Hypothalamus (tissue), 51 donors: ENCODE measurements at places on chromosomes 4 and X.

DNA sequence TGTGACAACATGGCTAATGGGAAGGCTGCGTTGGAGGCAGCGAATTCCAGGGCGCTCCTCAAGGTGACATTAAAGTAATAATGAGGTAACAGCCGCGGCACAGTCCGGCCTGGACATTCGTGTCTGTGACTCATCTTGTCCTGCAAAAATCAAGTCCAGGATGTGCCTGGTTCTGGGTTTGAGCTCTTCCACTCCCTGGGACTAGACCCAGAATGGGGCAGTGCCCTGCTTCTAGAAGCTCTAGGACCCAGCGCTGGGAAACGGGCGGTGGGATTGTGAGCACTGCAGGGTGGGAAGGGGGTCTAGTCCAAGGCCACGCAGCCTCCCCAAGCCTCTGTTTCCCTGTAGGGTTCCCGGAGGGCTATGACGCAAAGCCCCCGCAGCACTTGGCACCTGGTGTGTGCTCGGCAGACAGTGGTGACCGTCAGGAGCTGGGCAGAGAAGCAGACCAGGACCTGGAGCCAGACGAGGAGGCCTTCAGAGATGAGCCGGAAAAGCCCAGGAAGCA lies 34.9 kb downstream of the HMX1 start:
- DNase-seq: no peak

DNA sequence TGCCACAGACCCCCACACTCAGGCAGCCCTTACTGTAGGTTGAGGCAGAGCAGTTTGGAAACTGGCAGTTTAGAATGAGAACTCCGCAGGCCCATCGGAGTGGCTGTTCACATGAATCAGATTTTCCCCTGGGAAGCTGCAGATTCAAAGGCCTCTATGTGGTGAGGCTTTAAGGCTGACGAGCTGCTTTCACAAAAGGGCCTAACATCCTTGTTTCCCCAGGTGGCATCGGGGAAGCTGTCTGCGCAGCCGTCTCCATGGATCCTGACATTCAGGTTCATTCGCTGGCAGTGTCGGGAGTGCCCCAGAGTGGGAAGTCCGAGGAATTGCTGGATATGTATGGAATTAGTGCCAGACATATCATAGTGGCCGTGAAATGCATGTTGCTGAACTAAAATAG lies 33.7 kb downstream of the TKTL1 start:
- DNase-seq: no peak

- no peak for DNase-seq
Observed at GRCh38 chrX:53133400-53133799, 39.5 kb downstream of the KANTR start.

DNA sequence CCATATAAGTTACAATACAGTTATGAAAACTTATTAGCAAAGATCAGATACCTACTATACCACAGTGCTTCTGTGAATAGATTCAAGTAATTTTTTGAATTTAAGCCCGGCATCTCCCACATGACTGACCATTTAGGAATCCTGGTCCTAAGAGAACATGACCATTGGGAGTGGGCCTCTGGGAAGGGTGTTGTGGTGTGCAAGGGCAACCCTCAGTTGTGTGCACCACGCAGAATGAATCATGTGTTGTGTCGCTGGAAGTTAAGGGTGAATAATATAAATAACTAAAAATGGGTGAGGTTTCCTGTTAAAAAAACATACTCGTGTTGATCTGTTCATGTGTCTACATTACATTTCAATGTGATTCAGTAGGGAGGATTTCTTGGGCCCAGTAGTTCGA lies 15.5 kb downstream of the CPE start:
- no peak for DNase-seq

DNA sequence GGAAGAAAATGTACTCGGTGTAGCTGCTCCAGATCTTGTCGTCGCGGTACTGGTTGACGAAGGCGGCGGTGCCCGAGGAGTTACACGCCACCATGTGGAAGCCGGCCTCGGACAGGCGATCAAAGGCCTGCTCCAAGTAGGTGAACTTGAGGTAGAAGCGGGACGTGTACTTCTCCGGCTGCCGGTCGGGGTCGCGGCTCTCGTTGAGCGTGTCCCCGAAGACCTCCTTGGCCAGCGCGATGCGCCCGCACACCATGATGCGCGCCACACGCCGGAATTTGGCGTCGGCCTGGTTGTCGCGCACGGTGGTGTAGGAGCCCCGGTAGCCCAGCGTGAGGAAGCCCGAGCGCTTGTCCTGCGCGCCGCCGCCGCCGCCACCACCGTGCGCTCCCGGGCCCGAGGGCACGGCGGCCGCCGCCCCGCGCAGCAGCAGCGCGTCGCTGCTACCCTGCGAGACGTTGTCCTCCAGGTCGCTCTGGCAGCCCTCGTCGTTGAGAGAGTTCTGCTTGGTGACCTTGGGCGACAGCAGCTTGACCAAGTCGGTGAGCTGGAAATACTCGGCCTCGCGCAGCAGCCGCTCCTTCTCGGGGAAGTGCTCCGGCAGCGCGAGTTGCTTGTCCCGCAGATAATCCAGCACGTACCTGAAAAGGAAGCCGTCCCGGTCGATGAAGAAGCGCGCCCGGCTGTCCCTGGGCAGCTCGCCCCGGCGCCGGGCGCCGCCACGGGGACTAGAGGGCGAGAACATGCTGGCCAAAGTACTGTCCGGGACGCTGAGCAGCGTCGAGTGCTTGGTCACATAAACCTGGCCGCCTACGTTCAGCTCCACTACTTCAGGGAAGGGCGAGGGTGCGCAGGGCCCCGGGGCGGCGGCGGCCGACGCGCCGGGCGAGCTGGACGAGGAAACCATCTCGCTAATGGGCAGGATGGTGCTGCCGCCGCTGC lies 775 bp downstream of the KCTD8 start:
- DNase-seq: peak; percentile 25

DNA sequence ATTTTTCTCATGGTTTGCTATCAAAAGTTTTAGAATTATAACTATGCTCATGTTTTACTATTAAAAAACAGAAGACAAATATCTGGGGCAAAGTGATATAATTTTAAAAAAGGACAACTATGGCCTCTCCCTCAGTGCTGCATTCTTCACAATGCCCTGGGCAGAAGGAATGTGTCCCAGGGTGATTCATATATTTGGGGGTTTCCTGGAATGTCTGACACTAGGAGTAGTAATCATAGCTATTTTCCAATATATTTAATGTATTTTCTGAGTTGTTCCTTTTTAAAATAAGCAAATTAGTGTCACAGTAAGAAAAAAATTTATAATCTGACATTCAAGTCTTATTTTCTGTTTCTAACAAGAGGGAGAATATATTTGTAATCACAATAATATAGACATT lies 281.7 kb downstream of the UNC5C start:
- DNase-seq: no peak
